Left ventricle myocardium inferior (tissue), 1 donor: ENCODE measurements at places on chromosomes 7 and 10. TPM values are rescaled to one million over a fixed set of nuclear protein-coding genes. Genes with fewer than 3 reads are reported as not detected.

- DNase-seq = no peak
Observed at GRCh38 chr10:110857265-110858171, 14.2 kb upstream of the PDCD4 start.

DNA sequence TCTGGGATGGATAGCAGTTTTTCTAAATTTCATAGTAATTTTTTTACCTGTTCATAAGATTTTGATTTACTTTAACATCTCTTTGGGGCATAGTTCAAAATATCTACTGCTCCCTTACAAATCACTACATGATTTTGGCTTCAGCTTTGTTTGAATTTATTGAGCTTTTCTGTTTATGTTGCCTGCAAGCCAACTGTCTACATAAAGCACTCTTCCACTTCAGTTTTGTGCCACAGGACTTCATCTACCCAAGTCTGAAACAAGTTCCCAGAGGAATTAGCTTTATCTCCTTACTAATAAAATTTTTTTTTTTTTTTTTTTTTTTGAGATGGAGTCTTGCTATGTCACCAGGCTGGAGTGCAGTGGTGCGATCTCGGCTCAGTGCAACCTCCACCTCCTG is 45.4 kb upstream of the KMT2E start:
- no peak for DNase-seq

DNA sequence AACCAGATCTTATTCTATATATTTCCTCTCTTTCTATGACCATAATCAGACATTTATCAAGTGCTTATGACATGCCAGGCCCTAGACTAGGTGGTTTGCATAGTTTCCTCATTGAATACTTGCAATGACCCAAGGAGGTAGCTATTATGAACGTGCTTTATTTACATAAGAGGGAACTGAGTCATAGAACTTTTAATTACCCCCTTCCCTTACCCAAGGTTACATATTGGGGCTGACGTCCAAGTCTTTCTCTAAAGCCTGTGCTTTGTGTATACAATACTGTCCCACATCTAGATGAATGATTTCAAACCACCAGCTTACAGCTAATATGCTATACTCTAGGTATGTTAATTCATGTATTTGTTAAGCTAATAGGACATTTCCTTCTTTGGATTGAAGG is 91.9 kb upstream of the NPY start:
- no peak for DNase-seq

GRCh38 chr10:33237736-33238624 is 96.5 kb downstream of the NRP1 start:
- DNase-seq = no peak

DNA sequence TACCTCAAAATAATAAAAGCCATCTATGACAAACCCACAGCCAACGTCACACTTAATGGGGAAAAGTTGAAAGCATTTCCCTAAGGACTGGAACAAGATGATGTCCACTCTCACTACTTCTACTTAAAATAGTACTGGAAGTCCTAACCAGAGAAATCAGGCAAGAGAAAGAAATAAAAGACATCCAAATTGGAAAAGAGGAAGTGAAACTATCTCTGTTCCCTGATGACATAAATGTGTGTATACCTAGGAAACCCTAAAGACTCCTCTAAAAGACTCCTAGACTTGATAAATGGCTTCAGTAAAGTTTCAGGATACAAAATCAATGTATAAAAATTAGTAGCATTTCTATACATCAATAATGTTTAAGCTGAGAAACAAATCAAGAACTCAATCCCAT is 314.1 kb downstream of the WDR37 start:
- DNase-seq = no peak

Gene ABLIM1
- total RNA-seq = 674 TPM

Gene ECHDC3
- 88.5 TPM for total RNA-seq
